ENCODE measurements at places on chromosomes 7 and 10. TPM values are rescaled to one million over a fixed set of nuclear protein-coding genes. Genes with fewer than 3 reads are reported as not detected.

DNA sequence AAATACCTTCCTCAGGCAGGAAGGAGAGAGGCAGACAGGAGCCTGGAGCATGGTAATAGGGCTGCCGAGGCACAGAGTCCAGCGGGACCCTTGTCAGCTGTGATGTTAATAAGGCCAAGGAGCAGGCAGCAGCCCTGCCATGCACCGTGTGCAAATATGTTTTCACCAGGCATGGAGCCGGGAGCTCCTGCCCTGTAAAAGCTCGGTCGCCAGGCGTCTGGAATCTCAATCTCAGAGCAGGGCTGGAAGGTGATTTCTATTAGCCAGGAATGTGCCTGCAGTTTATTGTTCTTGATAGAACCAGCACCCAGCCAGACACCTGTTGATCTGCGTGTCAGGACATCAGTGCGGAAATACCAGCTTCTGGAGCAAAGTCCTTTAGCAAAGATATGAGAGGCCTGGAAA lies 469.8 kb downstream of the GLRX3 start:
- no peak for ATAC-seq

DNA sequence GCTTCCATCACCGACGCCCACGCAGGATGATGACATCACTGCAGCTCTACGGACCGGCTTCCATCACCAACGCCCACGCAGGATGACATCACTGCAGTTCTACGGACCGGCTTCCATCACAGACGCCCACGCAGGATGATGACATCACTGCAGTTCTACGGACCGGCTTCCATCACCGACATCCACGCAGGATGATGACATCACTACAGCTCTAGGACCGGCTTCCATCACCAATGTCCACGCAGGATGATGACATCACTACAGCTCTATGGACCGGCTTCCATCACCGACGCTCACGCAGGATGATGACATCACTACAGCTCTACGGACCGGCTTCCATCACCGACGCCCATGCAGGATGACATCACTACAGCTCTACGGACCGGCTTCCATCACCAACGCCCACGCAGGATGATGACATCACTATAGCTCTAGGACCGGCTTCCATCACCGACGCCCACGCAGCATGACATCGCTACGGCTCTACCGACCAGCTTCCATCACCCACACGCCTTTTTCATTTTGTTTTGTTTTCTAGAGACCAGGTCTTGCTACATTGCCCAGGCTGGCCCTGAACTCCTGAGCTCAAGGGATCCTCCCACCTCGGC lies 29.5 kb downstream of the GPER1 start:
- no peak for ATAC-seq

The ITIH5 gene
- total RNA-seq: 167 TPM

GRCh38 chr10:85946713-85947326 lies 419.8 kb downstream of the GRID1 start:
- ATAC-seq: no peak

- no peak for ATAC-seq
Observed at GRCh38 chr10:11849911-11850310, 26.8 kb downstream of the PROSER2 start.

- ATAC-seq: peak; percentile 66
Observed at GRCh38 chr10:123575105-123575504, 91.0 kb upstream of the GPR26 start.

DNA sequence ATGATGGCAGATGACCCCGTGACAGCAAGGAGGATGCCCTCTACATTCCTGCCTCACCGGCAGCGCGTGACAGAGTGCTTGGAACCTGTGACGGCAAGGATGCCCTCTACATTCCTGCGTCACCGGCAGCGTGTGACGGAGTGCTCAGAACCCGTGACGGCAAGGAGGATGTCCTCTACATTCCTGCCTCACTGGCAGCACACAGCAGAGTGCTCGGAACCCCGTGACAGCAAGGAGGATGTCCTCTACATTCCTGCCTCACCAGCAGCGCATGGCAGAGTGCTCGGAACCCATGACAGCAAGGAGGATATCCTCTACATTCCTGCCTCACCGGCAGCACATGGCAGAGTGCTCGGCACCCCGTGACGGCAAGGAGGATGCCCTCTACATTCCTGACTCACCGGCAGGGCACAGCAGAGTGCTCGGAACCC lies 231.0 kb downstream of the DIP2C start:
- ATAC-seq: no peak

The SH3PXD2A gene
- total RNA-seq: 28.0 TPM

The HYAL4 gene
- total RNA-seq: not detected

The ASNS gene
- total RNA-seq: 84.2 TPM

The HTR5A gene
- 0.09 TPM for total RNA-seq

DNA sequence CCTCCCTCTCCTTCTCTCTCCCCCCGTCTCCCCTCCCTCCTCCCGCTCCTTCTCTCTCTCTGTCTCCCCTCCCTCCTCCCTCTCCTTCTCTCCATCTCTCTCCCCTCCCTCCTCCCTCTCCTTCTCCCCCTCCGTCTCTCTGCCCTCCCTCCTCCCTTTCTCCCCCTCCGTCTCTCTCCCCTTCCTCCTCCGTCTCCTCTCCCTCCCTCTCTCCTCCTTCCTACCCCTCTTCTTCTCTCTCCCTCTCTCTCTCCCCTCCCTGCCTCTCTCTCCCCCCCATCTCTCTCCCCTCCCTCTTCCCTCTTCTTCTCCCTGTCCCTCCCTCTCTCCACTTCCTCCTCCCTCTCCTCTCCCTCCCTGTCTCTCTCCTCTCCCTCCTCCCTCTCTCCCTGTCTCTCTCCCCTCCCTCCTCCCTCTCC lies 32.2 kb downstream of the AP5Z1 start:
- ATAC-seq: peak; percentile 30

Measured in motor neuron (in vitro differentiated cells).